T-helper 9 cell (primary cell): ENCODE measurements at places on chromosomes 13 and 19.

DNA sequence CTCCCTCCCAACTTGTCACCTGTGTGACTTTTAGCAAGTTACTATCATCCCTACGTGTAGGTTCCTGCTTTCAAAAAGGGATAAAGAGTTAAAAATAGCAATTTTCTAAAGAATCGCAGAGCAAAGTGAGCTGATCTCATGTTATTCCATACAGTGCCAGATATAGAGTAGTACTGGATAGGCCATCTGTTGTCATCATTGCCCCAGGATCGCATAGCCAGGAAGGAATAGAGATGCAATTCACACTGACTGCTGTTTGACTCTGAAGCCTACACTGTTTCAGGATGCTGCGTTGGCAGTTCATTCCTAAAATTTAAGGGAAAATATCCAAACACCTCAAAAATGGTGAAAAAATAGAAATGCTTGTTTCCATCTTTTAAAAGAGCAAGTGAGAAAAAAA is 138.9 kb downstream of the SHISA2 start:
- DNase-seq = no peak

DNA sequence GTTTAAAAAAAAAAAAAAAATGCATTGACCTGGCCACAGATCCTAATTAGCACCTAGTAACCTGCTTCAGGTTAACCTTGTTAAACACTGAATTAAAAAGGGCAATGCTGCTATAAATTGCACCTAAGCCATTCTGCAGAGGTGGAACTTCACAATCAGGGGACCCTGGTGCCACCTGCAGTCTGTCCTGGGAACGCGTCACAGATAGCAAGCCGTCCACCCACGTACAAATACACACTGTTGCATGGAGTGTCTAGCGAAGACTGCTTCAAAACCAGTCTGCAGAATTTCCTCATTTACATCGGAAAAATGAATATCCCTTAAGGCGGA is 169.3 kb downstream of the COL4A1 start:
- DNase-seq = no peak

GRCh38 chr19:23070353-23071146 is 46.3 kb upstream of the ZNF730 start:
- DNase-seq = no peak

DNA sequence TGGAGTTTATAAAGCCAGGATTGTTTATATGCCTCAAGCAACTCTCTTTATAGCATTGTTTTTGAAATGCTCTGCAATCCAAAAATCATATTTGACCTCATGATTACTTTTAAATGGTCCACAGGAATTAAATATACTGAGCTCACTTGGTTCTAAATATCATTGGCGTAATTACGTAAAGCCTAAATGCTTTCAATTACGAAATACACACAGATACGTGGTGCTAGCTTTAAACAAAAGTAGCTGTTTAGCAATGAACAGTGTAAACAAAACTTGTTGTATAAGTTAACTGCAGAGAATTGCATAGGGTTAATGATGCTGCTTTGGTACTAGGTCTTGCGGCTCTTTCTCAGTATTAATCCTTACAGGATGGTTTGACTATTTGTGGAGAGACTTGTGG is 346.6 kb downstream of the COG6 start:
- no peak for DNase-seq
